HS-27A (cell line): ENCODE measurements at places on chromosomes 7 and 10.

DNA sequence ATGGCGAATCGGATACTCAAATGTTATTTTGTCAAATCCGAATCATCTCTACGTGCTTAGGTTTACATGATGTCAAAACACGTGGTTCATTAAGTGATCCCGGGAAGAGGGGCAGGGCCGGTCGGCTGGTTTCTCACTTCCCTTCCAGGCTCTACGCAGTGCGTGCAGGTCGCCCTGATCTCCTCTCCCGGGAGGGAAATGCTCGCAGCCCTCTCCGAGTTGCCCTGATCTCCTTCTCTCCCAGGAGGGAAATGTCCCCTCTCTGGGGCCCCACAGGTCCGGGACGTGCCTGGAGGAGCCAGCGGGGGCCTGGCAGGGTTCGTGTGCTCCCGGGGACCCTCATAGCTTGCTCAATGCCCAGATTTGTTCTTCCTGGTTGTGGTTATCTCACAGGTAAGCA, 202.7 kb downstream of the DNAJB6 start:
- no peak for DNase-seq

GRCh38 chr7:2779051-2779450, 65.1 kb downstream of the GNA12 start:
- DNase-seq, result no peak

- no peak for DNase-seq
Observed at GRCh38 chr7:84513061-84513460, 318.5 kb upstream of the SEMA3A start.

DNA sequence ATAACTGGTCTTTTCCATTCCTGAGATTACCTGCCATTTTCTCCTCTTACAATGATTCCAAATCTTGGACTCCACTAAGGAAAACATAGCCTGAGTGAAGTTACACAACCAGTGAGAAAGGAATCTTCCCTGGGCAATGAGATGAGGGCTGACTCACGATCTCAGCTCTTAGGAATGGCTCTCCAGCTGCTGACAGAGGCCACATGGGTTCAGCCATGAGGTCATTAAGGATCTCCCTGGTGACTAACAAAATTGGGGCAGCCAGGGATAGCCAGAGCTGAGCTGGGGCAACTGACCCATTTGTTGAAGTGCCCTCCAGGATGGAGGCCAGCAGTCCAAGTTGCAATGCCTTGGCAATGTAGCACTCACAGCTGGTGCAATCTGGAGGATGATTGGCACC, 78.7 kb upstream of the MKLN1 start:
- DNase-seq, result peak; percentile 76

- DNase-seq, result no peak
Observed at GRCh38 chr7:85292908-85293576, 106.2 kb upstream of the SEMA3D start.

GRCh38 chr10:49784681-49785080, 22.6 kb upstream of the OGDHL start:
- no peak for DNase-seq

GRCh38 chr7:104017001-104017400, 27.5 kb upstream of the RELN start:
- DNase-seq, result no peak

- DNase-seq, result no peak
Observed at GRCh38 chr10:101961591-101962498, 94.1 kb downstream of the ARMH3 start.

DNA sequence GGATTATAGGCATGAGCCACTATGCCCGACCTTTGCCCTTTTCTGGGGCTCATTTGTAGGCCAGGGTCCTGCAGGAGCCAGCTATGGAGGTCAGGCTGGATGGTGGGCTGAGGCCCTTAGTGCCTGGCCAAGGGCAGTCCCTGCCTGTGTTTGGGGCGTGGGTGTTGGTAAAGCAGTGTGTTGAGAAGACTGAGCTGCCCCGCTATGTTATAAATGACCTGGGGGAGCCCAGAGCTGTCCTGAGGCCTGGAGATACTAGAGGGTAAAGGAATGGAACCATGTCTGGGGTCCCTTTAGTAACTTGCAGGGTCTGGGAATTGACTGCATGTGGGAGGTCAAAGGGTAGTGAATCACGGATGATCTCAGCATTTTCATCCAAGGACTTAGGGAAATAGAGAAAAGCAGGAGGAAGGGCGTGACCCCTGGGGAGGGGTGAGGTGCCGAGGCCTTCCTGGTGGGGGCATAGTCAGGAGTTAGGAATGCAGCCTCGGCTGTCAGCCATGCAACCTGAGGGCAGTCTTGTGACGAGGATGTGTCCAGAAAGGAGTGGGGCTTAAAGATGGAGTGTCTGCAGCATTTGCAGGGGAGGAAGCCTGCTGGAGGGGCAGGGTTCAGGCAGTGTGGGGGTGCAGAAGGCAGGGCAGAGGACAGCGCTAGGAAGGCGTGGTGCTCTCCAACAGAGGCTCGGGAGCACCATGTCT, 31.5 kb downstream of the TMEM248 start:
- peak; percentile 23 for DNase-seq

GRCh38 chr7:138538518-138538917, 78.5 kb downstream of the TRIM24 start:
- DNase-seq, result no peak

- no peak for DNase-seq
Observed at GRCh38 chr7:135784013-135784412, 35.4 kb upstream of the FAM180A start.

DNA sequence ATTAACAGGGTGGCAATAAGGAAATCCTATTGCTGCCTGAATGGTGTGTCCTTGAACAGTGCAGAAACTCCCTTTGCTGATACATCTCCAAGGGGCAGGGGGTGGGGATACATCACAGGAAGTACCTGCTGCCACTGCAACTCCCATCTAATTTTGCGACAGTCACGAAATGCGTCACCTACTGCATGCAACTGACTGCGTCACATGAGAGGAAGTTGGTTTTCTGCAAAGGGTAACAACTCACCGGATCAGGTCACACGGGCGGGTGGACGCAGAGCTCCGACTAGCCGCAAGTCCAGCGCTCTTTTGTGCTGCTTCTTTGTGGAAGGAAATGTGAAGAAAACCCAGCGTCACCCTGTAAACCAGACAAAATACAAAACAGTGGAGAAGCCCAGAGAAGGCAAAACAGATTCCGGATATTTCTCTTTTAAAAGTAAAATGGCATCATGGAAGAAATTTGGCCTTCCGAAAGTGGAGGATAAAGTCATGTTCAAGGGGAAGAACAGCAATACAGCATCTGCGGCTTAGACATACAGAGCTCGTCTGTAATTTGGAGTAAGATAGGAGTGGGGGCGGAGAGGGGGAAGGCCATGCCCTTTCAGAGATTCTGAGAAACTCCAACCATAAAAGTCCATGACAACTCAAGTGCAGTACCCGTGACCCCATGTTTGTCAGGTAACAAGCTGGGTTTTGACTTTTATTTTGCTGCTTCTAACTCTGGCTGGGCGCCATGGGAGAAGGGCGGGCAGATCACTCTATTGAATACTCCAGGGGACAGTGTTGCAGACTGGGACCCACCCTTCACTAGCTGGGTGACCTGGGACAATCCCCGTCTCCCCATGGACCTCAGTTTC, 32.3 kb upstream of the PLEKHS1 start:
- no peak for DNase-seq

- DNase-seq, result no peak
Observed at GRCh38 chr10:118110750-118111149, 64.0 kb upstream of the RAB11FIP2 start.

- DNase-seq, result no peak
Observed at GRCh38 chr7:157011333-157012112, 1.1 kb upstream of the MNX1 start.

GRCh38 chr7:14691597-14692203, 210.9 kb downstream of the DGKB start:
- no peak for DNase-seq

- DNase-seq, result no peak
Observed at GRCh38 chr10:11009471-11010308, 8.0 kb upstream of the CELF2 start.

DNA sequence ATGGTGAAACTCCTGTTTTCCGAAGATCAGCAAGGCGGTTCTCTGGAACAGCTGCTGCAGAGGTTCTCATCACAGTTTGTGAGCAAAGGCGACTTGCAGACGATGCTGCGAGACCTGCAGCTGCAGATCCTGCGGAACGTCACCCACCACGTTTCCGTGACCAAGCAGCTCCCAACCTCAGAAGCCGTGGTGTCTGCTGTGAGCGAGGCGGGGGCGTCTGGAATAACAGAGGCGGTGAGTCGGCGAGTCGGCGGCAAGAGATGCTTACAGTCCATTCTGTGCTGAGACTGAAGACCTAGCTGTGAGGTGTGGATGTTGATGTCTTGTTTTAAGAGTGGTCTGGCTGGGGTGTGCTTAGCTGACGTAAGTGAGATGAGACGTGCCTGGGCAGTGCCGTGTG, 16.2 kb upstream of the GET4 start:
- DNase-seq, result no peak

DNA sequence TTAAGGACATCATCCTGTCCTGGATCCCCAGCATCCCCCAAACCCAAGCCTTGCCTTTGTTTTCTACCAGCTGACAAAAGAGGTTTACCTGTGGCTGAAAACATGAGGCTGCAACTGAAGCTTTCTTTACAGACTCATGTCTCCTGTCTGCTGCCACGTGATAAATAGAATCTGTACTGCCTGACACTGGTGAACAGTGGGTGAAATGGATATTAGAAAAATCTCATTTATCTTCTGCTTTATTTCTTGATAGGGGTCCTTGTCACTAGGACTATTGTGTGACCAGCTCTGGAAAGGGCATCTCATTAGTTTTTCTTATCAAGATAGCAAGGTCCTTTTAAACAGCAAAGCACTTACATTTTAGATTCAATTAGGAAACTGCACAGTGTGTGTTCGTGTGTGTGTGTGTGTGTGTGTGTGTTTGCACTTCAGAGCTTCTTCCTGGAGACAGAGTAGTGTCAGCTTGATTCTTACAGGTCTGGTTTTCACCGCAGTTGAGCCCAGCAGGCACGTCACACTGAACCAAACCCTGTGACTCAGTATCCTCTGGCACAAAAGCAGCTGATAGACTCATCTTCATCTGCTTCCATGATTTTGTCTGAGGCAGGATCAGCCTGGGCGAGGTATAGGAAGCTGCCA, 373.5 kb upstream of the CELF2 start:
- no peak for DNase-seq

DNA sequence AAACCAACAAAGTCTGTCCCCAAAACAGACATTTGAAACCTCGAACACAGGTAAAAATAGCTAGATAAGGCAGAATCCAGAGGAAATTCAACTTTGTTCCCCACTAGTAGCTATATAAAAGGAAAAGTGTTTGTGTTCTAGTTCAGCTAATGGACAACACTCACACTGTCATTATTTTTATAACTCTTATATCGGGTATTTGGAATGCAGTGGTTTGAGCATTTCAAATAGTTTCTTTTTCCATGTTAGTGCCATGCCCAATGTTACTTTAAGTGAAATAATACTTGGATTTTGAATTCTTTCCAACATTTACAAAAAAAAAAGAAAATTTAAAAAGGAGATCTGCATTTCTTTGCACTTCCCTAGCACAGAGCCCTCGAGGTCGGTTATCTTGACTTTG, 213.6 kb downstream of the DOCK4 start:
- DNase-seq, result no peak

- no peak for DNase-seq
Observed at GRCh38 chr7:100198266-100198665, 20.5 kb downstream of the STAG3 start.

GRCh38 chr7:78443811-78444210, 645.2 kb downstream of the PHTF2 start:
- no peak for DNase-seq

- no peak for DNase-seq
Observed at GRCh38 chr7:34341326-34341725, 316.7 kb upstream of the NPSR1 start.

GRCh38 chr7:93890041-93890463, 501 bp downstream of the TFPI2 start:
- no peak for DNase-seq

GRCh38 chr10:79147796-79148451, 79.2 kb downstream of the ZMIZ1 start:
- DNase-seq, result no peak

- no peak for DNase-seq
Observed at GRCh38 chr10:74150204-74150989, at the start of gene AP3M1. AP3M1 (minus strand) TSS chr10:74150828; CDS start chr10:74138379, 12,449 bp downstream.
